NK-92 treated with Interleukin-12 subunit alpha and Interleukin-12 subunit beta, amount 100 ng/mL, for 24 hours (cell line): ENCODE measurements at places on chromosomes 7 and 10.

- no peak for DNase-seq
Measured at GRCh38 chr7:155830961-155831806, 18.9 kb upstream of the SHH start.

GRCh38 chr10:128571071-128571470, 444.8 kb upstream of the MKI67 start:
- no peak for DNase-seq

DNA sequence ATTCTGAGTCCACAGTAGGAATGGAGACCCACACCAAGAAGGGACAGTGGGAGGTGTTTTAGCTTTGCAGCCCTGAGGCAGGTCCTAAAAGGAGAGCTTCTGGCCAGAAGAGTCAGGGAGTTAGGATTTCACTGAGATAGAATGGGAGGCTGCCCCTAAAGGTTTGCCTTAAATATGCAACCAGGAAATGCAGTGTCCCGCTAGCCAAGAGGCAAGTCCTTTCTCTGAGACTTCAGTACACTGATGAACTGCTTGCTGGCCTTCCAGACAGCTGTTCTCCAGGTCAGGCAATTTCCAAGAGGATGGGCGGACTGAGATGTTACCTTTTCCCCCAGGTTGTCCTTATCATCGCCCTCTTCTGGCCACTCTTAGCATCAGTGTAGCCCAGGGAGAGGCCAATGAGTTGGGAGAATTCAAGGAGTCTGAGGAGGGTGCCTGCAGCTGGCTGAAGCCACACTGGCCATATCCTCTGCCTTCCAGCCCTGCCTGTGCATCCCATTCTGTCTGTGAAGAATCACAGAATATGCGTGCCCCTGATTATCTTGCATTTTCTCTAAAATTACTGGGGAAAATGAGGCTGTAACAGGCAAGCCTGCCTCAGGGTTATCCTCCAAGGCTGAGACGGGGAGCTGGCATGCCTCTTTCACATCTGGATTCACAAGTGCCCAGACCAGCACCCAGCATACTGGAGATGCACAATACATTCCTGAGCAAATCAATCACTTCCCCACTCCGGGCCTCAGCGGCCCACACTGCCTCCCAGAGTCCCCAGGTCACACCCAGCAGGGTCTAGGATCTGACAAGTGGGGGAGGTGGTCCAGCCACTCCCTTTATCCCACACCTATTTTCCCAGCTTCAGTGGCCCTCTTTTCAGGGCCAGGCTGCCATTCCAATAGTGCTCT, 2.4 kb downstream of the TLL2 start:
- DNase-seq = no peak

- DNase-seq = no peak
Measured at GRCh38 chr10:94546901-94547185, 1.3 kb downstream of the HELLS start.

- no peak for DNase-seq
Measured at GRCh38 chr7:30448461-30449189, 30.0 kb downstream of the NOD1 start.

GRCh38 chr7:105990727-105991453, 27.8 kb downstream of the CDHR3 start:
- no peak for DNase-seq

GRCh38 chr10:59709395-59710125, at the start of gene SLC16A9:
TSS of gene SLC16A9 (minus strand) at chr10:59709850. CDS start at chr10:59684291, 25,559 bp downstream.
- no peak for DNase-seq

- no peak for DNase-seq
Measured at GRCh38 chr10:48505394-48506112, 99.3 kb downstream of the ARHGAP22 start.

DNA sequence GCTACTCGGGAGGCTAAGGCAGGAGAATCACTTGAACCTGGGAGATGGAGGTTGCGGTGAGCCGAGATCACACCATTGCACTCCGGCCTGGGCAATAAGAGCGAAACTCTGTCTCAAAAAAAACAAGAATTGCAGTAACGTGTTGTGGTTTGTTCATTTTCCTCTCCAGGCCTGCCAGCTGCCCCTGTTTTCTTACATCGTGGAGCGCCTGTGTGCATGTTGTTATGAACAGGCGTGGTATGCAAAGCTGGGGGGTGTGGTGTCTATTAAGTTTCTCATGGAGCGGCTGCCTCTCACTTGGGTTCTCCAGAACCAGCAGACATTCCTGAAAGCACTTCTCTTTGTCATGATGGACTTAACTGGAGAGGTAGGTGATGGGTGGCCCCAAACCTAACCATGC, 52.1 kb downstream of the TRRAP start:
- DNase-seq = no peak

GRCh38 chr10:96863922-96864543, 31.9 kb downstream of the LCOR start:
- no peak for DNase-seq

DNA sequence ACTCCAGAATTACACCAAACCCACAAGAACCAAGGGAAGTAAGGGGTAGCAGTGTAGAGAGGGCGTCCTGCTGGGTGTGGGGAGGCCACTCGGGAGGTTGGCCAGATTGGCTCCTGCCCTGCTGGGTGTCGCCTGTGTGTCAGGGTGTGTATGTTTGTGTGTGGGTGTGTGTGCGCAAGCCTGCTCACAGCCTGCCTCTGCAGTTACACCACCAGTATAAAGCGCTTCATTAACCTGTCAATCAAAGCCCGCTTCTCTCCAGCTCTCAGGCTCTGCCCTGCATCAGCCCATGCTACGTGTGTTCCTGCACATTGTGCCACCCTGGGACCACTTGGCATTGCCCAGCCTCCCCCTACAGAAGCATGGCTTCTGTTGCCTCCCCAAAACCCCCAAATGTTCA, 83.3 kb upstream of the PAX2 start:
- DNase-seq = no peak

DNA sequence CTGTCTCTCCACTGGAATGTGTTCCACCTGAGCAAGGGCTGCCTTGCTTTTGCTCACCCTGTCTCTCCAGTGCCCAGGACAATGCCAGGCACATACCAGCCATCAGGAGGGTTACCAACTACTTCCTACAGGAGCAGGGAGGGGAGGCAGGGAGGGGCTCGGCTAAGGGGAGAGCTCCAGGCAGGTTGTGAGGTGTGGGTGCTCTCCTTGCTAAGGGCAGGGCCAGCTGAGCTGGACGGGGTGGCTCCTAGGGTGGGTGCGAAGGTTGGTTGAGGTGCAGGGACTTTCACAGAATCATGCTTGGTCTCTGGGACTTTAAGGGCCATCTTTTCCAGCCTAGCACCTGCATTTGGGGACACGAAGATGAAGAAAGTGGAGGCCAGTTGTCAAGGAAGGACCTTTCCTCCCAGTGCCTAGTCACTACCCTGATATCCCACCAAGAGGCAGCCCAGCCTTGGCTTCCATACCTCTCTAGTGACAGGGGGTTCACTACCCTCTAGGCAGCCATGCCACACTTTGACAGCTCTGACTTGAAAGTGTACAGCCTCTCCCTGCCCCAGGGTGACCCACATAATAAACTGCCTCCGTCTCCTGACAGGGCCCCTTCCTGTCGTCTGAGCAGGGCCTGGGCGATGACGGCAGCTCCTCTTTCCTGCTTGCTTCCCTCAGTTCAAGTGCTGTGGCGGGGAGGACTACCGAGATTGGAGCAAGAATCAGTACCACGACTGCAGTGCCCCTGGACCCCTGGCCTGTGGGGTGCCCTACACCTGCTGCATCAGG, 46.5 kb downstream of the TSPAN15 start:
- DNase-seq = no peak

DNA sequence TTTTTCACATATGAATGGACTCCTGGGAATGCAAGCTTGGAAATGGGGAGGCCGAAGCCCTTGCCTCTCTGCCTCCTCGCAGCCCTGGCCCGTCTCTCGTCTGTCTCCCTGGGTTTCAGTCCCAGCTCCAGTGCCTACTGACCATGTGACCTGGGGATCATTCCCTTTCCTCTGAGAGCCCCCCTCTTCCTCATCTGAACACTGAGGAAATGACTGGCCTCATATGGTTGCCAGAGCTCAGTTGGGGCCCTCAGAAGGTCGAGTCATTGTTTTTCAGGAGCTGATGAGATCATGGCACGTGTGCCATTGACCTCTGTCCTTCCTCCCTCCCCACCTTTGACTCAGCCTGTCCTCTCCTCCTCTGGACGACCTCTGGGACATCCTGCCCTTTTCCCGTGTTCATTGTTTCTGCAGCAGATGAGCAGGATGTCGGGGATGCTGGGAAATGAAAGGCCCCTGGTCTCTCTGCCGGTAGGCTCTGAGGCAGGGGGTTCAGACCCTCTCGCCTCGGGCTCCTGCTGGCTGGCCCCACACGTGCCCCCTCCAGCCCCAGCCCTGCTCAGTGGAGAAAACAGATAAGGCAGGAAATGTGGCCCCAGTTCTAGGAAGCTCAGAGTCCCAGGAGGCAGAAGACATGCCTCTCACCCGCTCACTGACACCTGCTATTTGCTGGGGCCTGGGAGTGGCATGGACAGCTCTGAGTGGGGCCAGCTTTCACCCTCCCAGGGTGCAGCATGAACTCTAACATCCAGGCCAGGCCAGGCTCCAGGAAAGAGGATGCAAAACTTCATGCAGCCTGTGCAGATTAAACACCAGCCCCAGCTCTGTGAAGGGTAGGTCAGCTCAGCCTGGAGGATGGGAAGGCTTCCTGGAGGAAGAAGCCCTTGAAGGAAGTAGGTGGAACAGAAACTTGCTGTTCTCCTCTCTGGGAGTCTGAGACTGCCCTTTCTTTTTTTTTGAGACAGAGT, 8.3 kb upstream of the PPP1R35 start:
- DNase-seq = no peak
